ENCODE measurements at places on chromosomes 2 and 18.

DNA sequence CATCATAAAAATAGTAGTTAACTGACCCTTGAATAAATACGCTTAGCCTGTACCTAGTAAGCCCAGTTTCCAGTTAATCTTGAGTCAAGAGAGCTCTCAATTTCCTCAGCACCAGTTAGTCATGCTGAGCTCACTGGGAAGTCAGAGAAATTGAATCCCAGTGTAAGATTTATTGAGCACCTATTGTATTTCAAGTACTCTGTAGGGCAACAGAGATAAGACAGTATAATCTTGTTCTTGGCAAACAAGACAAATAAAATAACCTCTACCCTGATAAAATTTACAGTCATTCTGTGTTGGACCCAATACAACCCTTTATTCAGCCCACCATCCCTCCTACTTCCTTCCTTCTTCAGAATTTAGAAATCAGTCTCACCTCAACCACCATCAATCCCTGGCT is 71.9 kb upstream of the NRP2 start:
- no peak for DNase-seq

GRCh38 chr18:44130376-44130942 is 550.2 kb upstream of the SETBP1 start:
- peak; percentile 54 for DNase-seq

GRCh38 chr18:41724195-41724594 is 230.8 kb upstream of the PIK3C3 start:
- DNase-seq: no peak

DNA sequence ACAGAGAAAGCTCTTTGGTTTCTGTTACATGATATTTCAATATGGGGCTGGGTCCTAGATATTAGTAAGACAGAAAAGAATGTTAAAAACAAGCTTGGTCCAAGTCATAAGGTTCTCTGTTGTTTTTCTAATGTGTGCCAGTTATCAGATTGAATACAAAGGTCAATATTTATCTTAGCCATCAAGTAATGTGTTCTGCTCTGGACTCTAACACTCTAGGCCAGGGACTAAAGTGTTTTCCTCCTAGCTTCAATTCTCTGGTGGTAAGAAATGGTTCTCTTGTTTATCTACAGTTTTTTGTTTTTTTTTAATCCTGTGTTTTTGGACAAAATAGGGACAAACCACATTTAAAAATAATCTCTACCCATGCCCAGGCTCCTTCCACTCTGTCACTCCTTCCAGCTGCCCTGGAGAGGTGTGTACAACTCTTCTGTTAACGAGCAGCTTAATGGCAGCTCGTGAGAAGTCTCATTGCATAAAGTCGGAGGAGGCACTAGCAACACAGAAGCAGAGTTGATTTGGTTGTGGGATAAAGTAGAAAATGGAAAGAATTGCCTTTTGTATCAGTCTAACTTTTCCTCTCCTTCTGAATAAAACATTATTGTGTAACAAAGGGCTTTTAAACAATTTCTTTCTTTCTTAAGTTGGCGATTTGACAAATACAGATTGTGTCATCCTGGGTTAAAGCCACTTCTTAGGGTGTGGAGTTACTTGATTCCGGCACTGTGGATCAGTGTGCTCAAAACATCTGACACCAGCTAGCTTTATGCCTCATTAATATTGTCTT is 8.0 kb upstream of the SESTD1 start:
- peak; percentile 86 for DNase-seq

GRCh38 chr2:141900826-141901225 is 230.0 kb downstream of the LRP1B start:
- no peak for DNase-seq

DNA sequence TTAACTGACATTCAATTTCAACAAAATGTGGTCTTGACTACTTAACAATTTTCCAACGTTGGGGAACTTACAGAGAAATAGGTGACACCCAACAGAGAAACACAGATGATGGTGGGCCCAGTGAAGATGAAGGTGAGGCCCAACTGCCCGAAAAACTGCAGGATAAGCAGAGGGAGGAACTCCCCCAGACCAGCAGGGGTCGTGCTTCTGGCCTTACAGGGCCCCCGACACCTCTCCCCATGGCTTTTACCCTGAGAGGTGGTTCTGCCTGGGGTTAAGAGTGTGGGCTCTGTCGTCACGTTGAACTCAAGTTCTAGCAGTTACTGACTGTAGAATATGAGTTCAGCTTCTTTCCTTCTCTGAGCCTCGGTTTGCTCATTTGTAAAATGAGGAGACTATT is 119.5 kb upstream of the SMIM21 start:
- no peak for DNase-seq

- DNase-seq: no peak
Observed at GRCh38 chr2:127577973-127578372, 42.5 kb downstream of the MYO7B start.

GRCh38 chr2:81734981-81735380 is 1430.4 kb upstream of the LRRTM1 start:
- no peak for DNase-seq

GRCh38 chr18:49581371-49581770 is 19.5 kb downstream of the LIPG start:
- DNase-seq: no peak

- no peak for DNase-seq
Observed at GRCh38 chr2:23625726-23626125, 240.7 kb downstream of the KLHL29 start.

DNA sequence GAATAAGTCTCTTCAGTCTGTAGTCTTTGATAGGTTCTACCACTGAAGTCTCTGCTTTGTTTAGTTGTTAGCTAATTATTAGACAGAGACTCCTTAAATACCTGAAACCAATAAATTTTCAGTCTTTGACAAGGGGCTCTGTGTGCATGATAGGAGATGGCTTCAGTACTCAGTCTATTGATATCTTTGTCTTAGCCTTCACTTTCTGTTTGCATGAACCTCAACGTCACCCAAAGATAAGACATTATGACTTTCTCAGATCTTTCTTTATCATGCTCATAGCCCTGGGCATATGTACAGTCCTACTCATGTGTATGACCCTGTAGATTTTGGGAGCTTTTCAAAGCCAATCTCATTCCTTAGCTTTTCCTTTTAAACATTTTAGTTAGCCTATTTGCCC is 183.5 kb upstream of the GCFC2 start:
- DNase-seq: no peak

DNA sequence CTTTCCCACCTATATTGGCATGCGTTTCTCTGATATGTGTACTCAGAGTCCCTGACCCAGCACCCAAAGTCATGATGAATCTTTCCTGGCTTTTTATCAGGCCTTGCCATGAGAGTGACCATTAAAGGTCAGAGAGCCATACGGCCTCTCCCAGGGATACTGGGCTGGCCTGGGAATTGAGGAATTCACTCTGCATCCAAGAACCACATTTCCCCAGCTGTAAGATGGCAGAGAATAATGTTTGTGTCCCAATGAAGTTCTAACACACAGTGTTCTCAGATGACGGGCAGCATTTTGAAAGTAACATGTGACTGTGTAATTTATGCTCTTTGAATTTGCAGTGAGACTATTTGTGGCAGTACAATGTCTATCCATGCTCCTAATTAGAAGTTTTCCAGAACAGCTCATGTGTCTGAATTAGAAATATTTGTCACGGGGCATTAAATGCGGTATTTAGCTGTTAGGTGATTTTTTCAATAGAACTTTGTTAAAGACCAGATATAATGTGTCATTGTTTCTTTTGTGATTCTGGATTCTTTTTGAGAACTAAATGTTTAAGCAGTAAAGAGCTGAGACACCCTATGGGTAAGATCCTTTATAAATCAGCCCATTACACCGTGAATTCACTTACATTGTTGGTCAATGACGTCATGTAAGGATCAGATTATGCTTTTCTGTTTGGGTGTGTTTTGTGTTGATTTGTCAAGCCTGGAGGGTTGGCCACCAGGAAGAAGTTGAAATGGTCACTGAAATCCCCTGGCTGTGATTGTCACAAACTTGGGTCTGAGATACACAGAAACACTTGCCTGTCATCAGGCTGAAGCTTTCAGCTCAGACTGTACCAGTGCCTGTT is 7.3 kb upstream of the SLC3A1 start:
- DNase-seq: peak; percentile 76

DNA sequence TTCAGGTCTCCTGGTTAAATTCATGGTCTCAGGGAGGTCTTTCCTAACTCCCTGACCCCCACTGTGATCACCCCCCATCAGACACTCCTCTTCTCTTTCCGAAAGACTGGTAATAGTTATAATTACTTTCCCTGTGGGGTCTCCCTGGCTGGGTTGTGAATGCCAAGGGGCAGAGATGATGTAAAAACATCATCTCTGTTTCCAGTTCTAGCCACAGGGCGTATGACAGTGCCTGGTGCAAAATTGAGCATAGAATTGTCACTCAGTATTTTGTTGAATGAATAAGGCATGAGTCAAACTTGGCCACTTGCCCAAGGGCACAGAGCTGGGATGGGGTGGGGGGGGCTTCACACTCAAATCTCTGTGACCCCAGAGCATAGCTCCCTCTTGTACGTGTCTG is 65.2 kb downstream of the LTBP1 start:
- DNase-seq: peak; percentile 50

GRCh38 chr2:193315428-193316091 is 1120.8 kb upstream of the TMEFF2 start:
- DNase-seq: no peak

- DNase-seq: no peak
Observed at GRCh38 chr2:240952496-240953246, 45.7 kb upstream of the SNED1 start.

DNA sequence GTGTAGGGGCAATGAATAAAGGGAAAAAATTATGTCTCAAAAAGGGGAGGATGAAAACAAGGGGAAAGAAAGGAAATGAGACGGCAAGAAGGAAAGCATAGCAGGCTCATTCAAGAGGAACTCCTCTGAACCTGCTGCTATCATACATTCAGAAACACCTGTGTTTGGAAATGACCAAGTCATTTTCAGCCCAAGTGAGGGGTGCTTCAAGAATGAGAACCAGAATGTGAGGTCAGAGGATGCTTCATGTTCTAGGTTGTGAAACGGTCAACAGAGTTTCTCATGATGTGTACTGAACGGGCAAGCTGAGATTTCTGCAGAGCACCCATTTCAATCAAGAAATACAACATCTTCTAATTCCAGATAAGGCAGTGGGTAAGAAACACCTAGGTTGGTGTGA is 1367.2 kb upstream of the CELF4 start:
- DNase-seq: no peak

- peak; percentile 63 for DNase-seq
Observed at GRCh38 chr2:196170213-196170605, 1.2 kb downstream of the STK17B start.

DNA sequence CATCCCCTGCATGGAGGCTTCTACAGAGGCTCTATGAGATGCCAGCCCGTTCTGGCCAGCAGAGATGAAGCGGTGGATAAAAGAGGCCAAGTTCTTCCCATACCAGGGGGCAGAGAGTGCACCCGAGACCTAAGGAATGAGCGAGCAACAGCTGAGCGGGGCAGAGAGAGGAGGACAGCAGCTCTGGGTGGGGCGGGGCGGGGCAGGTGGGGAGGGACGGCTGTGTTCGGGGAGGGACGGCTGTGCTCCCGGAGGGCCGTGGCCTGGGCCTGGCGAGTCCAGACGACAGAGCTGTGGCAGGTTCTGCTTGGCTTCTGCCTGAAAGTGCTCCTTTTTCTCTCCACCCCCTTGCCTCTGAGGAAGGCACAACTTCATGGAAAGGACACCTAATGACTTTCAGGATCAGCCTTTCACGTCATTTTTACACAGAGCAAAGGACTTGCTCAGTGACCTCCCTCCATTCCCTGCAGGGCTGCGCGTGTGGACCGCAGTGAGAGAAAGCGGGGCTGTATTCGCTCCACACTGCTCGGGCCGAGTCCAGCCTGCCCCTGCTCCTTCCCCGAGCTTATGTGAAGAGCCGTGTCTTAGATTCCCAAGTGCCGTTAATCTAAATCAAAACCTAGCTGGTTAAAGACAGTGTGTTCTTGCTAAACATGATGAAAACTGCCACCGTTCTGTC is 232.9 kb downstream of the HDAC4 start:
- DNase-seq: no peak

GRCh38 chr2:58133395-58133794 is 86.8 kb downstream of the VRK2 start:
- peak; percentile 27 for DNase-seq

GRCh38 chr2:168658706-168659105 is 143.7 kb upstream of the NOSTRIN start:
- DNase-seq: no peak

GRCh38 chr2:190119923-190120590 is 57.5 kb upstream of the MSTN start:
- peak; percentile 27 for DNase-seq

GRCh38 chr18:51226068-51226467 is 28.6 kb upstream of the MEX3C start:
- DNase-seq: peak; percentile 11

DNA sequence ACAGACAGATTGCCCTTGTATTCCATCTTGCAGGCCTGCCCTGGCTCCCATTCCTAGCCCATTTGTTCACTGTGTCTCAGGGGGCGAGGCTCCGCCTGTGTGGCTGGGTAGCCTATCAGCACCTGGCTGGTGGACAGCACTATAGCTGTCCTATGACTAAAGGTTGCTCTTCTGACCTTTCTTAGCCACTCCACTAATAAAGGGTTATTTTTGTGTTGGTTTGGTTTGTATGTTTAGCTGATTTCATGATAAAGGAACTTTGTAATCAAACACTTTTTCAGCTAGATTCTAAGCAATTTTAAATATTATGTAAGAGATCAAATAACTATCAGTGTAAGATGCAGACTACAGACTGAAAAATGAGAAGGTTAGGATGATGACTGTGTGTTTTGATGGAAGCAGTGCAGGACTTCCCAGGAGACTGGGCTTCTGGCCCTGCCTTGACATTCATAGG is 72.2 kb downstream of the CRIM1 start:
- DNase-seq: no peak

DNA sequence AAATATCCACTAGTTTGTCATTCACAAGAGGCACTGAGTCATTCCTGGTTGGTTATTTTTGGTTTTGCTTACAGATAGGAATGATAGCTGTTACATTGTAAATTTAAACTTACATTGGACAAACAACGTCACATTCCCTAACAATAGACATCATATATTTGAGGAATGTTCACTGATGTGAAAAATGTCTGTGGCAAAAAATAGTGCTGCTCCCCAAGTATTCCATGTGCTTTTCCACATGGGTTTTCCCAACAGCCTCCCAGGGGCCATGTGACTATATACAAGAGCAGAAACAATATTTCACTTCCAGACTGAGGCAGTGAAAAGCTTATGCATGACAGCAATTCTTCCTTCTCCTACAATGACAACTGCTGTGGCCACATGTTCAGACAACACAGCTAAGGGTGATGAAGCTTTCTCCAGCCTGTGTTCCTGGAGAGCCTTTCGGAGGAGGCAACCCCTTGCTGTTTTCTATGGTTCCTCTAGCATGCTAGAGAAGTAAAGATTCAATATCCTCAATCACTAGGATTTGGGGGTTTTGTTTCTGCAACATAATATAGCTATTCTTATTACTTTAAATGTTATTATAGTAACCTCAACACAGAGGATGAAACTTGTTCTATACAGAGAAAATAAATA is 202.7 kb downstream of the PTH2R start:
- no peak for DNase-seq

DNA sequence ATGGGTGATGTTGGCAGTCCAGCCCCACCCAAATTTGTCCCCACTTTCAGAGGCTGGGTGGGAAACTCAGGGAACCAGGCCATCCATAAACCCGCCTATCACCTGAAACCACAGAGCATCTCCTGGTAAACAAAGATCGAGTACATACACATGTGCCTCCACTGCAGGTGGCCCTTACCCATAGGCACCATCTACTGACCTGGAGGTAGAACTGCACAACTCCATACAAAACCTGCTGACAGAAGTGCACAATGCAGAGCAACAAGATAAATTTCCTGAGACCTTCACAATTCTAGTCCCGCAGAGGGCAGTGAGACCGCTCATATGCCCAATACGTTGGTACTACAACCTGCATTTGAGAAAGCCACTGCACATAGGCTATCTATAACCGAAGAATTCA is 856.3 kb downstream of the SUCLG1 start:
- no peak for DNase-seq

Measured in cardiac fibroblast (primary cell).